ENCODE measurements at places on chromosomes 1 and 21.

GRCh38 chr1:241592273-241592958 lies 47.8 kb downstream of the CHML start:
- DNase-seq = peak; percentile 73

GRCh38 chr21:40166291-40166843 lies 299.1 kb downstream of the PCP4 start:
- no peak for DNase-seq

DNA sequence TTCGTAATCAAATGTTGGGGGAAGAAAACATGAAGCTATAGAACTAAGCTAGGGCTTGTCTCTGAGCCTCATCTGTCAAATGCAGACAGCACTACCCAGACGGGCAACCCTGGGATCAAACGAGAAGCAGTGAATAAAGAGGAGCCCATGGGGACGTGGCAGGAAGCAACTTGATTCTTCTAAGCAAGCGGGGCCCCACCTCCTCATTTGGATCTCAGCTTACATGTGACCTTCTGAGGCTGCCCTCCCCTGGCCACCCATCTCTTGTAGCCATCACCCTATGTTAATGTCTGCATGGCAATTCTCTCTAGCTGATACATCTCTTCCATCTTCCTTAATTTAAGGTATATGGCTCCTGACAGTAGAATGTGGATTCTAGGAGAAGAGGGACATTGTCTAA lies 171.3 kb downstream of the IGSF21 start:
- no peak for DNase-seq

GRCh38 chr21:44527983-44528633 lies 11.9 kb downstream of the KRTAP10-1 start:
- no peak for DNase-seq

GRCh38 chr1:21663248-21663950 lies 5.8 kb downstream of the RAP1GAP start:
- DNase-seq = no peak

DNA sequence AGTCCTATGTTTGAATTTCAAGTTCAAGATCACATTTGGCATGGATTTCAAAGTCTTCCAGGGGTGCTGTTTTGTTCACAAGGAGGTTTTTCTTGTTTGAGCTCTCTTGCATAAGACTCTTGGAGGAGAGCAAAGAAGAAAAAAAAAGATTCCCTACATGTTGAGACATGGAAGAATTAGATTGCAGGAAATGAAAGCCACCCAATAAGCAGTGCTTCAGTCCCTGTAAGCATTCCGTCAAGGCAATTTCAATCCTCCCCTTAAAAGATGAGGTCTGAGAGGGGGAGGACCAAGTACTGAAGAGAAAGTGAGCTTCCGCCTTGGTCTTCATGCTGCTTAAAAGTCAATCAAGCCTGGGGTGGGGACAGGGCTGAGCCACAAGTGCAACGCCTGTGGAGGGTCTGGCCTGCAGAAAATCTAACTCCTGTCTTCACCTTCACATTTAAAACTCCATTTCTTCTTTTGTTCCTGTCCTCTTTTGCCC lies 50.2 kb downstream of the LPAR3 start:
- no peak for DNase-seq

DNA sequence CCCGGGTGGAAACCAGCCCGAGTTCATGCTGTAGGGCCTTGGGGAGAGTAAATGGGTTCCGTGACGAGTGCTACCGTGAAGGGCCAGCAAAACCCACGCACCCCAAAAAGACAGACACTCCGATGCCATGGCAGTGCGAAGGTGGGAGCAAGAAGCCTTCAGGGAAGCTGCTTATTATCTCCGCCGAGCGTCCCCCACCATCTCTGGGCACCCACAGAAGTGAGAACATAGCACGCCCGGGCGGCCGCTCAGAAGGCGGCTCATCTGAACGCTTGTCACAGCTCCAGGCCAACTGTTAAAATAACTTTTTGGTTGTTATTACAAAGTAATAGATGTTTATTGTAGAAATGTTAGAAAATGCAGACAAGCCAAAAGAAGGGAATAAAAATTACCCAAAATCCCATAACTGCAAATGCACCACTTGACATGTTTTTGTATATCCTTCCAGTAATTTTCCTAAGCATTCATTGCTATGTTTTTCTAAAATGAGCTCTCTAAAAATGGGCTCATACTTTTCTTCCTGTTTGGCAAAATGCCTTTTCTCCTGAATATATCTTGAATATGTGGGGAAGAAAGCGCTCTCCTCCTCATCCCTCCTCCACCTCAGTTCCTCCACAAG lies 234.9 kb downstream of the NPHP4 start:
- DNase-seq = no peak

GRCh38 chr1:1990222-1990621 lies 13.4 kb downstream of the CFAP74 start:
- DNase-seq = no peak

DNA sequence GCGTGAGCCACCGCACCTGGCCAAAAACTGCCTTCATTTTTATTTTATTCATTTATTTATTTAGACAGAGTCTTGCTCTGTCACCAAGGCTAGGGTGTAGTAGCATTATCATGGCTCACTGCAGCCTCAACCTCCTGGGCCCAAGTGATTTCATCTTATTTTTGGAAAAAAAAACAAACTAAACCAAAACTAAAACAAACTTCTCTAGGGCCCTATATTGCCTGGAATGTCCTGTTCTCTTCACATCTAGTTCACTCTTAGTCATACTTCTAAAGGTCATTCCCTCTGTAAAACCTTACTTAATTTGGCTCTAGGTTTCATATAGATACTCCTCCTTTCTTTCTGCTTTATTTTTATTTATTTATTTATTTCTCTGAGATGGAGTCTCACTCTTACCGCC lies 15.6 kb downstream of the RPS27 start:
- DNase-seq = peak; percentile 45

DNA sequence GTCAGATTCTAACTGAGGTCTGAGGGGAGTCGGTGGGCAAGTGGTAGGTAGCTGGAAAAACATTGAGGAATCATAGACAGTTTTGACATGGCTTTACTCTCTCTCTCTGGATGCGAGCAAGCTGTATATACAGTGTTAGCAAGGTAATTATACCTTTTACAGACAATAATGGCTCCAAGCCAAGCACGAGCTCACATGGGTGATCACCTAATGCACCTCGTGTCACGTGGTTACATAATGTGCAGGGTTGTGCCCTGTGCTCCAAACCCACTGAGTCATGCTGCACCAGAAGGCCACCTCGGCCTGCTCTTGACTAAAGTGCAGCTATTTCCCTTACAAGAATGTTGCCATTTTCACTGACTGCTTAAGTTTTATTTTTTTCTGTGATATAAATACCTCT lies 7.6 kb upstream of the CLCA2 start:
- DNase-seq = no peak

DNA sequence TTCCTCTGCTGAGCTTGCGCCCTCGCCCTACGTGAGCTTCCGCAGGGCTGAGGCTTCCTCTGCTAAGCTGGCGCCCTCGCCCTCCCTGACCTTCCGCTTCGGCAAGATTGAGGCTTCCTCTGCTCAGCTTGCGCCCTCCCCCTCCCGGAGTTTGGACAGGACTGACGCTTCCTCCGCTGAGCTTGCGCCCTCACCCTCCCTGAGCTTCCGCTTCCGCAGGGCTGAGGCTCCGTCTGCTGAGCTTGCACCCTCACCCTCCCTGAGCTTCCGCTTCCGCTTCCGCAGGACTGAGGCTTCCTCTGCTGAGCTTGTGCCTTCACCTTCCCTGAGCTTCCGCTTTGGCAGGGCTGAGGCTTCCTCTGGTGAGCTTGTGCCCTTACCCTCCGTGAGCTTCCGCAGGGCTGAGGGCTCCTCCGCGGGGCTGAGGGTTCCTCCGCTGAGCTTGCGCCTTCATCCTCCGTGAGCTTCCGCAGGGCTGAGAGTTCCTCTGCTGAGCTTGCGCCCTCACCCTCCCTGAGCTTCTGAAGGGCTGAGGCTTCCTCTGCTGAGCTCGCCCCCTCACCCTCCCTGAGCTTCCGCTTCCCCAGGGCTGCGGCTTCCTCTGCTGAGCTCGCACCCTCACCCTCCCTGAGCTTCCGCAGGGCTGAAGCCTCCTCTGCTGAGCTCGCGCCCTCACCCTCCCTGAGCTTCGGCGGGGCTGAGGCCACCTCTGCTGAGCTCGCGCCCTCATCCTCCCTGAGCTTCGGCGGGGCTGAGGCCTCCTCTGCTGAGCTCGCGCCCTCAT lies 753.6 kb upstream of the TPTE start:
- no peak for DNase-seq

- no peak for DNase-seq
Measured at GRCh38 chr1:20404466-20404865, 81.5 kb downstream of the CAMK2N1 start.

GRCh38 chr1:27144920-27145661 lies 9.8 kb downstream of the SLC9A1 start:
- no peak for DNase-seq

GRCh38 chr1:167566766-167567165 lies 13.2 kb upstream of the CREG1 start:
- DNase-seq = no peak
